ENCODE measurements at places on chromosomes 4 and X. TPM values are rescaled to one million over a fixed set of nuclear protein-coding genes. Genes with fewer than 3 reads are reported as not detected.
A peak's percentile ranks its signal among the peaks of the same experiment; 100 is the strongest.

- DNase-seq: no peak
These were observed 23.1 kb downstream of the LGI2 start for GRCh38 chr4:25007598-25007997.

- DNase-seq: no peak
These were observed 595.8 kb downstream of the TRIML1 start for GRCh38 chr4:188735082-188735481.

DNA sequence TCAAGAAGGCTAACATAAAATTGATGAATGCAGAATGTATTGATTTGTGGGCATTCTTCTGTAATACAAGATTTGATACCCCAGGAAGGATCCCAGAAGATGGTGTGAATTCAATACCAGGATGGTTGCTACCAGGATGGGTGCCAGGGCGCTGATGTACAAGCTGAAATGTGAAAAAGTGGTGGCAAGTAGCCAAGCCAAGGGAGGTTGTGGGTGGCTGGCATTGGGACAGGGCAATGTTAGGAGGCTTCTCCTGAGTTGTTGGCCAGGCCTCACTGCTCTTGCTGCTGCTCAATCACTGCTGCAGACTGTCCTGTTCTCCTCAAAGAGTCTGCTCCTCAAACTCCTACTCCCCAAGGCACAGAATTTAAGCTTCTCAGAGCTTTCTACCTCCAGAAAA, 77.1 kb downstream of the RBM46 start:
- DNase-seq: no peak

- DNase-seq: no peak
These were observed 285.5 kb downstream of the PDGFC start for GRCh38 chr4:156686120-156686519.

- no peak for DNase-seq
These were observed 314.5 kb downstream of the GPAT3 start for GRCh38 chr4:83850435-83850834.

DNA sequence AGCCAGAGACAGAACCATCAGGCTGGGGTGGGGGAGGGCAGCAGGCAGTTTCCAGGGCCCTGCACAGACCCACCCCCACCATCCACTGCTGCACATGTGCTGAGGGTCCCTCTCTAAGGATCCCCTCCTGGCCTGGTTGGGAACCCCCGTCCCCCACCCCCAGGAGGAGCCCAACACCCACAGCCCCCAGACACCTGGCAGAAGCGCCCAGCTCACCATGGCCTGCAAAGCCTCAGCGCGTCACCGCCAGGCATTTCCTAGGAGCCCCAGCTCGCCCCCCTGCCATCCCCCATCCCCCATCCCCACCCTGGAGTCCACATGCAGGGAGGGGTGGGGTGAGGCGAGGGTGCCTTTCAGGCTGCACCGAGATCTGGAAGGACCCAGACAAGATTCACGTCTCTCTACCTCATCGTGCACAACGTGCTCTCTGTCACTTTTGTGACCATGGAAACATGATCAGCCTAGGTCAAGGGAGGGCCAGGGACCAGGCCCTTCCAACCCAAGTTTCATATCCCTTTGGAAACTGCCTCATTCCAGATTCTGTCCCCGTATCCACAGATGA, 9.3 kb downstream of the MXD4 start:
- no peak for DNase-seq

- DNase-seq: no peak
These were observed 146.8 kb upstream of the NALF2 start for GRCh38 chrX:69357317-69357716.

GRCh38 chrX:135315864-135316263, 6.6 kb downstream of the ETDC start:
- DNase-seq: no peak

- no peak for DNase-seq
These were observed 39.7 kb downstream of the ADAMTS3 start for GRCh38 chr4:72529148-72529822.

GRCh38 chrX:9466124-9466495, 1.3 kb downstream of the TBL1X start:
- DNase-seq: peak; percentile 51

DNA sequence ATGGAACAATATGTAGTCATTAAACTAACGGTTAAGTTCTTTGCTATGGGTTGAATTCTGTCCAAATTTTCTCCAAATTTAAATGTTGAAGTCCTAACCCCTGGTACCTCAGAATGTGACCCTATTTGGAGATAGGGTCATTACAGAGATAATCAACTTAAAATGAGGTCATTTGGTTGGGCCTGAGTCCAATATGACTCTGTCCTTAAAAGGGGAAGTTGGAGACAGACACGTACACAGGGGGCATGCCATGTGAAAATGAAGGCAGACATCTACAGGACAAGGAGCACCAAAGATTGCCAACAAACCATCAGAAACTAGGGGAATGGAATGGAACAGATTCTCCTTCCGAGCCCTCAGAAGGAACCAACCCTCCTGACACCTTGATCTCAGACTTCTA, 492.0 kb upstream of the FTHL17 start:
- no peak for DNase-seq

GRCh38 chrX:9267415-9267814, 197.4 kb upstream of the TBL1X start:
- DNase-seq: no peak

GRCh38 chr4:18803781-18804180, 782.2 kb upstream of the LCORL start:
- DNase-seq: no peak

DNA sequence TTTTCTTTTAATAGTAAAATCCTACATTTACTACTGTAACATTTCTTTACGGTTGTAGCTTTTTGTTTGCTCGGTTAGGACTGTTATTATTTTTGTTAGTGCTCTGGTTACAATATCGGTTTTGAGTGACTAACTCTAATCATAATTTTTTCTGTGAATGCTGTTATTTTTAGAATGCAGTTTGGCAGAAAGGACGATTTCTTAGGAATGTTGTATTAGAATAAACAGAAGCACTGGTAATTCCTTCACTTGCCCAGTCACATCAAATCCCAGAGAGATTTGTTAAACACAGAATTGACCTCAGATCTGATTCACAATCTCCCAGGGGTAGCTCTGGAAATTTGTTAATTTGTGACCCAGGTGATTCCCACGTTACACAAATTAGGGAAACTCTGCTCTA, 21.7 kb downstream of the DDIT4L start:
- no peak for DNase-seq

DNA sequence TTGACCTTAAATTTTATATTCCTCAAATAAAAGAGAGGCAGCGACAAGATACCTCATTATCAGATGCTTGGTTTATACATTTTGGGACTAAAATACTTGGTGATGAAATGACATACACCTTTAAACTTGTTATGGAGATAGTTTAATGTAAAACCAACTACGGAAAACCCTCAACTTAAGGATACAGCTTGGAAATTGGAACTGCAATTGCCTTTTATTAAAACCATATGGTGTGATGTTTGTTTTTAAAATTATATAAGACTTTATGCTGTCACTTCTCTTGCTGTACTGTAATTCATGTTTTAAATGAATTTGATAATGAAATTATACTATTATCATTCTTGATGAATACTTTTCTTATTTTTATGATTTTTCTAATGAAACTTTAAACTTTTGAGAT, 25.9 kb downstream of the METTL14 start:
- DNase-seq: no peak

GRCh38 chr4:149980941-149981340, 97.3 kb upstream of the DCLK2 start:
- peak; percentile 29 for DNase-seq

DNA sequence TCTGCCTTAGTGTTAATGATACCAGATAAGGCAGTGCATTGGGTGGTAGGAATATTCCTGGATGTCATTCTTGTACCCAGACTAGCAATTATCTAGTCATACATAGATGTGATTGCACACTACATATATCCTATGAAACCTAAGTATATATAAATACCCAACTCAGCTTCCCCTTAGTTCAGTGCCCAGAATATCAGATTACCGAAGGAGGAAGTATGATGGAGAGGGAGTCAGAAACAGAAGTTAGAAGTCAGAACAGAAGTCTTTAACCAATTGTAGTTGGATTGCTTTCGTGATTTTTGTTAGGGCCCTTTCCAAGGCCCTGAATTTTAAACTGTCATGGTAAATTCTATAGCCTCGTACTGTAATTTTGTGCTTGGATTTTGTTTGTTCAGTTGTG, 42.9 kb downstream of the MOB1B start:
- DNase-seq: no peak

DNA sequence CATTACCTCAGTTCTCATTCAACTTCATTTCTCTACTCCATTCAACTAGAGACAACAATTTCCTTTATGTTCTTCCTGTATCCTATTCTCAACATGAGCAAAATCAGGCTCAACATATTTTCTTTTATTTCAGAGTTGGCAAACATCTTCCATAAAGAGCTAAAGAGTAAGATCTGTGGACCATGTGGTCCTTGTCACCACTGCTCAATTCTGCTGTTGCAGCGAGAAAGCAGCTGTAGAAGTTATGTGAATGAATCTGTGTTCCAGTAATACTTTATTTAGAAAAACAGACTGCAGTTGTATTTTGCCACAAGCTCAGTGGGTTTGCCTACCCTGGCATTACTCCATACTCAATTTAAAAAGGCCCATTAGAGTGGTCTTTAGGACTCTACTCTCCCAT, 2057.3 kb downstream of the ARAP2 start:
- DNase-seq: no peak

SLC2A9 gene
- total RNA-seq: 10.3 TPM

GRIA3 gene
- 0.65 TPM for total RNA-seq

TRIM75 gene
- total RNA-seq: not detected

ZFX gene
- 57.3 TPM for total RNA-seq

SPACA5 gene
- total RNA-seq: not detected

MND1 gene
- not detected for total RNA-seq

MCTS1 gene
- total RNA-seq: 31.3 TPM

VGLL1 gene
- total RNA-seq: not detected
